ENCODE measurements at places on chromosomes 1 and 21.

DNA sequence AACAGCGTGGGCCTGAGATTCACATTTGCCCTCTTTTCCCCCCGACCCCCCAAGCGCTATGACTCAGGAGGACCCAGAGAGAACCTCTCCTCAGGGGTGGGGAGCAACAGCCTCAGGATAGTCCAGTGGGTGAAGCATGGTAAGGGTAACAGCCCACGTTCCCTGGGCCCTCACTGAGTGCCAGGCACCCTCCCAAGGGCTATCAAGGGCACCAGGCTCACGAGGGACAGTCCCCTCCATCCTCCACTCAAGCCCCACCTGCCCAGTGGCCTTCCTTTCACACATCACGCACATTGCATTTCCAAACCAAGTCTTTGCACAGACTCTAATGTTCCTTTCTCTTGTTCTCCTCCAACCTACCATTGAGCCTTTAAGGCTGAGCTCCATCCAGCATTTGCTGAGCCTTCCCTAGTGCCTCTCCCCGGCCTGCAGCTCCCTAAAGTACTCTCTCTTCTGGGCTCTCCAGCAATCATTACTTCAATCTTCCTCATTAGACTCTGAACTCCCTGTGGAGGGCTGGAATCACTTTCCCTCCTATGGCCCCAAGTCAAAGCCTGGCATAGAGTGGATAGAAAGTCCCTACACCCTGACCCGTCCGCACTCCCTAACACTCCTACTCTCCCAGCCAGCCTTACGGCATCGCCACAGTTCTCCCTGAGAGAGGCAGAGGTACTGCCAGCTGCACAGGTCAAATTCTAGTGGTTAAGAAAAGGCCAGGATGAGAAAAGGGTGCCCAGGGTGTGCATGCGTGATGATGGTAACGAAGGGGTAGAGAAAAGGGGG is 1.0 kb downstream of the AKR7A2 start:
- no peak for DNase-seq

DNA sequence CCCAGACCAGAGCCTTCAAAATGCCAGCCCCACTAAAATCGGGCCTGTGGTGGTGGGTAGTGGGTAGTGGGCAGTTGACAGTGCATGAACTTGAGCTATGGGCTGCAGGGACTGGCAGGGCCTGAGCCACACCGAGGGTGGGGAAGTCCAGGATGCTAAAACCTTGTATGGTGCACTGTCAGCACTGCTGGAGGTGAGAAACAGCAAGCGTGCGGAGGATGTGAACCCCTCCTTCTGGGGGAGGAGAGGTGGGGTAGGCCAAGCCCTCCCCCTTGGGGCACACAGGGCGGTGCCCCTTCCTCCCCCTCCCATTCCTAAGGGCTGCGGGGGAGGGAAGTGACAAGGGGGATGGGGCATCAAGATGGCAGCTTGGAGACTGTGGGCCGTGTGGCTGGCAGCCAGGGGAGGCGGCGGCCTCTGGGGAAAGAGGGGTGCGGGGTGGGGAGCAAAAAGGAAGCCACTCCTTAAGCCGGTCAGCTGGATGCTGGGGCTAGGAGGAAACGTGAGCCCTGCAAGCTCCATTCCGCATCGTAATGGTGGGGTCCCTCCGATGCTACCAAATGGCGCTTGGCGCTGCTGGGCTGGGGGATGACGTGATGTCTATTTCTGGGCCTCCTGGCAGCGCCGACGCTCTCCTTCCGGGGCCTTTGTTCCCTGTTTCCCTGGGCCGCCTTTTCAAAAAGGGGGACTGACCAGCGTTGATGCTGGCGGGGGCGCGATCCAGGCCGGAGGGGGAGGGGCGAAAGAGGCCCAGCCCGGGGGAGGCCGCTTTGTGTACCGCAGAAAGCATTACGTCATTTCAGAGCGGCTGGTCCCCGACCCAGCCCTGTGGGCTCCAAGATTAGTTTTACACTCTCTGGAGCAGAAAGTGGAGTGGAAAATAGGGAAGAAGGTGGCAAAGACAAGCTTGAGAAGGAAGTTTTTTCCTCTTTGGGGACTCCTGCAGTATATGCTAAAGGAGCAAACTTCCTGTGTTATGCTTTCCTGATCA is 809 bp downstream of the SYT11 start:
- DNase-seq = no peak

- peak; percentile 52 for DNase-seq
These were observed 437.7 kb upstream of the OLFM3 start for GRCh38 chr1:102434421-102434820.

DNA sequence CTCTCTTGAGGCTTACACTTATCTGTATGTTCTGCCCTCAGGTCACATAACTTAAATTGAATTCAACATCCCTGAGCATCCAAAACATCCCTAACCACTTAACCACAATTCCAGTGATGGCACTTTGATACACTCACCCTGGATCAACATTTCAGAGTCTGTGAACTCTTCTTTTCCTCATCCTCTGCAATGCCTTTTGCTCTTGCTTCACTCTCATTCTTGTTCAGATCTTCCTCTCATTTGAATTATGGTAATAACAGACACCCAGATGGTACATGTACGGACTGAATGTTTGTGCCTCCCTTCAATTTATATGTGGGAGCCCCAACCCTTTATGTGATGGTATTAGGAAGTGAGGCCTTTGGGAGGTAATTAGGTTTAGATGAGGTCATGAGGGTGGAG is 33.4 kb downstream of the PTGER3 start:
- no peak for DNase-seq

DNA sequence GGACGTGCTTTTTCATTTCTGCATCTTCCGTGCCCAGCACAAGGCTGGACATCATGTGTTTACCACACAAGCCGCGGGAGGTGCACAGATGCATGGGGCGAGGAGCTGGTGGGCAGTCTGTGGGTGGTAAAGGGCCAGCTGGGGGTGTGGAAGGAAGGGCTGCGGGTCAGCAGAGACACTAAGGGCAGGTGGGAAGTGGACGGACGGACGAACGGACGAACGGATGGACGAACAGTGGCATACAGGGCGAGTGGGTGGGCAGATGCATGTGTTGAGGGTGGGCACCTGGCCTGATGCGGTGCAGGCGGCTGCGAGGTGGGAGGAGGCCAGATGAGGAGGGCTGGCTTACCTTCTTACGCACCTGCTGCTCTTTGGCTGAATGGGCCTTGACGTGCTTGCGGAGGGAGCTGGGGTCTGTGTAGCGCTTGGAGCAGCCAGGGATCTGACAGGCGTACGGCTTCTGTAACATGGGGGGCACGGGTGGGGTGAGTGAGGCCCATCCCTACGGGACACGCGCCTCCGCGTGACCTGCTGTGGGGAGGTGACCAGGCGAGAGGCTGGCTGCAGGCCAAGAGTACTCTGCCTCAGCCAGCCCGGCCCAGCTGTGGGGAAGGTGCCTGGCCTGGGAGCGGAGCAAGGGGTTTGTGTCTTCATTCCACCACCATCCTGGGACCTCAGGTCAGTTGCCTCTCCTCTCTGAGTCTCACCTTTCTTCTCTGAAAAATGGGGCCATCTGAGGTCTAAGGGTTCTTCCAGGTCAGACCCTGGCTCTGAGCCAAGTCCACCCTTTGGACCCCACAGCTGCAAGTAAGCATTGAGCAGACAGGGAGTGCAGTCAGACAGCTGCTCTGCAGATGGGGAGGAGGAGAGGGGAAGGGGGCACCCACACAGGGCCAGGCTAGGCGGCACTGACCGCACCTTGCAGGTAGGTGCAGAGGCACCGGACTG is 65.5 kb downstream of the DMRTB1 start:
- DNase-seq = no peak

DNA sequence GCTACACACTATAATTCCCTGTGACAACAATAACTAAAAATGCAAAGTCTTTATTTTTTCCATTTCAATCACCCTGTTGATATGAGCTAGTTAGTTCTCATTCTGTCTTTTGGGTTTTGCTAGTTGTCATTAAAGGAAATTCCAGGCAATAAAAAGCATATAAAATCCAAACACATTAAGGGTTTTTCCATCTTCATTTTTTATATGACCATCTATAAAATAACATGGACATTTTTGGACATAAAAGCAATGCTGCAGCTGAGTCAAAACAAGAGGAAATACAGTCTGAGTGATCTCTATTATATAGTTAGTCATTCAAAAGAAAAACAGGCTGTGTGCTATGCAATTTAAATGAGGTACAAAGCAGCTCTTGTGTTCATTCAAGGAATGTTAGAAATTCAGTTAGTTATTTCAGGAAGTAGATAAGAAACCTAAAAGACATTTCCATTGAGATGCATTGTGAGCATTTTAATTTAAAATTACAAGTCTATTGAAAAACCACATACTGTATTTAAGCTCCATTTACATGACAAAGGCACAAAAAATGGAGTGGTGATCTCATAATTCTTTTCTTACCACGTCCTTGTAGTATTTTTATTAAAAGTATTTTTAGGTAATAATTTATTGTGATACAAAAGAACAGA is 67.3 kb upstream of the BCL10 start:
- no peak for DNase-seq

GRCh38 chr1:163320891-163321290 is 863 bp upstream of the NUF2 start:
- no peak for DNase-seq

- DNase-seq = no peak
These were observed 333.0 kb downstream of the BRINP3 start for GRCh38 chr1:190144650-190145049.

DNA sequence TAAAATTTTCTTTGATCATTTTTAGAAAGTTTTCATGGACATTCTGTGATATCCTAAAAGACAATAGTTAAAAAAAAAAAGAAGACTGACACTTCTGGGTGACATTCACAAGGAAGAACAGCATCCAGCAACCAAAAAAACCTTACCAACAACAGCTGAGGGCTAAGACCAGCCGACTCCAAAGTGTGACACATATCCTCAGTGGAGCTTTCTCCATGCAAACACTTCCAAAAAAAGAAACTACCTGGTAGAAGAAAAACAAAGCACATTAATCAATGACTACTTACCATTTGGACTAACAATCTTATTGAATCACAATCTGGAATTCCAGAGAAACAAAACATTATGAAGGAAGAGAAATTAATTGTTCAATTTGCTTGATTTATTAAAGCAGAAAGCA is 88.2 kb downstream of the IARS2 start:
- DNase-seq = no peak

DNA sequence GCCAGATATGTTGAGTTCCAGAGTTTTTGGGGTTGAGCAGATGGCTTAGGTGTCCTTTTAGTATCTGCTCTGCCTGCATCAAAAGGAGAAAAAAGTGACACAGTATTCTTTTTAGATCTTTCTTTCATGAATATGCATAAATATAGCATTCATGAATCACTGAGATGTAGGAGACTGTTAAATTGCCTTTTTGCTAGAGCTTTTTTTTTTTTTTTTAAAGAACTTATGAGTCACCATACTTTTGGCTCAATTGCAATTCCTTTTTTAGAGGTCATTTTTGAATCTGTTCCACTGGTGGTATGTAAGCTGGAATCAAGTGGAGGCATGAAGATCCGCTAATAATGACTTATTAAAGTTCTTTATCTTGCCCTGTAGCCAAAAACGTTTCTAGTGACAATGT is 480.9 kb upstream of the ZRANB2 start:
- DNase-seq = no peak

GRCh38 chr1:36913016-36913415 is 121.3 kb downstream of the GRIK3 start:
- DNase-seq = no peak

- no peak for DNase-seq
These were observed 18.1 kb upstream of the ETS2 start for GRCh38 chr21:38787461-38788274.

DNA sequence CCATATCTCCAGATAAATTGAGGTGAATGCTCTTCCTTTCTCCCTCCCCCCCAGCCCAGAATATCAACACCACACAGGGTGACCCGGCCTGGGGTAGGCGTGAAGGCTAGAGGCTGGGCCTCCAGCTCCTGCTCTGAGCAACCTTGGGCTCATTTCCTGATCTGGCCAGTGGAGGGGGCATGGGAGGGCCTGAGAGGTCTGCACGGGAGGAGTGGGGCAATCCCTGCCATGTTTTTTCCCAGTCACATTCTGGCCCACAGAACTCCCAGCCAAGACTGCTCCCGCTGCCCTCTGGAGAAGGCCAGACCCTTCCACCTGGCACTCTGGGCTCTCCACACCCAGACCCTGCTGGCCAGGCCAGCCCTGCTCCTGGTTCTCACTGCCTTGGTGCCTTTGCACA is 3.9 kb downstream of the CLDN19 start:
- DNase-seq = no peak

DNA sequence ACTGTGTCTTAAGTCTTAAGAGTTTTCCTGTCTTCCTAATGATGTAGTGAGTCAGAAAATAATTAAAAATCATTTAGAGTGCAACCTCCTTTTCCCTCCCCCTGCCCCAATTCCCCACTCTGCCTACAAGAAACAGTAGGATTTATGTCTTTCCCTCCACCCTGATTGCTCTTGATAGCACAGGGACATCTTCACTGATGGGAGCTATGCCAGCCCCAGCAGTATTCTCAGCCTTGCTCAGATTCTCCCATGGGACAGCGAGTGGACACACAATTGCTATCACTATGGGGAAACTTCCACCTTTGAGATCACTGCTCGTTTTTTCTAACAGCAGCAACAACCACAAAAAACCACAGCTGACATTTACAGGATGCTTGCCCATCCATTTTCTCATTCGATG is 216.6 kb upstream of the PLXNA2 start:
- no peak for DNase-seq

GRCh38 chr21:33265664-33266049 is 510 bp upstream of the IL10RB start:
- DNase-seq = peak; percentile 54

DNA sequence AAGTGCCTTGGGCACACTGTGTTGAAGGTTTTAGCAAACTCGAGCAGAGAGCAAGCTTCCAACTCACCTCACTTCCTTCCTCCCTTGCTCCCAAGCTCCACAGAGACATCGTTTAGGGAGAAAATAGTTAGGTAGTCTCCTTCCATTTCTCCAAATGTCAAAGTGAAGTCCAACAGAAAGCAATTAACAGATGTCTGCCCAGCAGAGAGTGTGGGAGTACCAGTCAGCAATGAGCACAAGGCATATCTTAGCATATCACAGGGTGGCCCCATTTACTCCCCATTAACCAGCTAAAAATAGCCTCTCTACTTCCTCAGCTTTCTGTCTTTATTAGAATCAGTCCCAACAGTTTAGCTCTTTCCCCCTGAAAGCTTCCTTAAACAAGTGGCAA is 334.2 kb upstream of the CAMK1G start:
- DNase-seq = no peak

DNA sequence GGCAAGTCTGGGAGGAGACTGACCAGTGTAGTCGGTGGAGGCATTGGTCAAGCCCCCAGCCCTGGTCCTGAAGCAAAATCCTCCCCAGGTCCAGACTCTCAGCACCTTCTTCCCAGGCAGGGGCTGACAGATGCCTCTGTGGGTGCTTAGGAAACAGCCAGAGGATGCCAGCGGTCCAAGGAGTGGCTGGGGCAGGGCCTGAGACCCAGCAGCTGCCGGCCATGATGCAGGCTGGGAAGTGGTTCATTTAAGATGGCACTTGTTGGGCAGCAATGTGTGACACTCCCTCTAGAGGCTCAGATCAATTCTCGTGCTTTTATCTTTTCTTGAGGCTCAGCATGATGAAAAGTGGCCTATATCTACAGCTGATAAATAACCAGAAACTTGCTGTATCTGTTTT is 165.0 kb upstream of the VAMP3 start:
- no peak for DNase-seq
